ENCODE measurements at places on chromosomes 2 and 18.

DNA sequence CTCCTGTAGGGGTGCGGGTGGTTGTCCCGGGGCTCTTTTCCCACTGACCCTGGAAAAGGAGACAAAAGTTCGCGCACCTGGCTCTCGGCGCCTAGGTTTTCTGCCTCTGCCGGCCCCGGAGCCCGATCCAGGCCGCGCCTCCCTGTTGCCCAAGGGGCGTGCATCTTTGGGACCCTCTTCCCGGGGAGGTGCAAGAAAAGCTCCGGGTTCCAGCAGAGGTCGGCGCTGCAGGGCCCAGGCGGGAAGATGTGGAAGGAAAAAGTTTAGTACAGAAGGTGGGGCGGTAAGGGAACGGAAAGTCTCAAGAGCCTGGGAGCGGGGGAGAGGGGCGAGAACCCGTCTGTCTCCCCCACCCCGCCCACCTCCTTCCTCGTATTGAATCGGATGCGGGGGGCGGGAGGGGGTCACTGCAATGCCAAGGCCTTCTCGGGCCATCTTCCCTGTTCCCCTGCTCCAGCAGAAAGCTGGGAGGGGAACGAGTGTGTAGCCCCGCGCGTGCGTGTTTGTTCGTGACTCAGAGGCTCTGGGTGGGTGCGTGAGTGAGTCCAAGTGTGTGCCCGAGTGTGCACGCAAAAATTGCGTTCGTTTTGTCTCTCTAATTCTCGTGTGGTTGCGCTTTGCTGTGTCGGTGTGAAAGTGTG, 6.3 kb upstream of the EN1 start:
- DNase-seq = no peak

DNA sequence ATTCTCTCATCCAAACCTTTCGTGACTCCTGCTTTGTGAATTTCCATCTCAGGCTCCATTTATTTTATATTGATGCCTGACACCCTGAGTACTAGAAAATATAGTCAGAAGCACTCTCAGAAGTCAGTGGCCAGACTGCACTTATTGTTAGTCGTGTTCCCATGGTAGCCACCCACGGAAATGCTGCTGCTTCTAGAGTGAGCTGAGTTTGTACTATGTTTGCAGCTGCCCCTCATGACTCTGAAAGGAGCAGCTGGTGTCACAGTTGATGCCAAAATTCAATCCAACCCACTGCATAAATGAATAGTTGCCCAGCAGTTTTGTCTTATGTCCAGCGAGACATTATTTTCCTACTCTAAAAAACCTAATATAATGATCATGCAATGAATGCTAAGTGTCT, 265.2 kb upstream of the SPHKAP start:
- no peak for DNase-seq

- DNase-seq = no peak
These were observed 108.4 kb downstream of the ZEB2 start for GRCh38 chr2:144411473-144411872.

DNA sequence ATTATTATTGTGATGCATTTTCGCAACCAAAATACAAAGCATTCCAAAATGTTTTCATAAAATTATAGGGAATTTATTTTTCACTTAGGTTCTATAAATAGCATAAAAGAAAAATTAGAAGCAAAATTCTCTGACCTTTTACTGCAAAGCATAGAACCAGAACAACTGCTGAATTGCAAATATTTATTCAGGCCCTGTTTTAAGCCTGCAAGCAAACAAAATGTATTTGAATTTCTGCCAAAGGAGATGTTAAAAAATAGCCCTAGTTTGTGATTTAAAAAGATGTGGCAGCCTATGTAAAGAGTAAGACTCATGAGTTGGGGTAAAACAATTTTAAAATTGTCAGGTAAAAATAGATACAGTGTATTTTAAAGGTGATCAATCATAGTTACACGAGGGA, 138.1 kb downstream of the KCNJ3 start:
- no peak for DNase-seq

- DNase-seq = no peak
These were observed 4.3 kb upstream of the EDAR start for GRCh38 chr2:108993095-108993937.

DNA sequence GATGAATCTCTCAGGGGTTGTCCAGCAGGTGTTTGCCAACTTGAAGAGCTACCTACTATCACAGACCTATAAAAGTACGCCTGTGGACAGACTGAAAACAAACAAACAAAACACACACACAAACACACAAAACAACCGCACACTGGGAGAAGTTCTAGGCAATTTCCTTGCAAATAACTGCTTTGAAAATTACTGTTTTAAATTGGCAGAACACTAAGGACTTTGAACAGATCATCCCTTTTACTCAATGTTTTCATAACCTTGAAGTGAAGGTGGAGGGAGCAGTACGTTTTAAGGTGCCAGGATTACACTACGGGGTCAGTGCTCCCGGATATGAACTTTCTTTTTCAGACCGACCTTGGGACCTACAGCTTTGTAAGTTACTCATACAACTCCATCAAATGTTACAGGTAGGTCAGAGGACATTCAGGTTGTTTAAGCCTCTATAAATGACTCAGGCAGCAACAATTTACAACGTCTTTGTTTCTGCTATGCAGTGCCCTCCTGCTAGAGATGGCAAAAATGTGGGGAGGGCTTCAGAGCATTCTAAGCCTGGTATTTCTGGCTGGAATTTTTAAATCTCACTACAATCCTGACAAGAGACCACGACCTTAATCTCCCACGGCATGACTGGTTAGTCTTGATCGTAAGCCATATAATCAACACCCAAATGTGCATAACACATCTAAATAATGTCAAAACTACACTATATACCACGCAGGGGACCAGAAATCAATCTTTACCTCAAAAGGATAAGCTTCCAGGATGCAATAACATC, 1.4 kb upstream of the SLC20A1 start:
- no peak for DNase-seq

DNA sequence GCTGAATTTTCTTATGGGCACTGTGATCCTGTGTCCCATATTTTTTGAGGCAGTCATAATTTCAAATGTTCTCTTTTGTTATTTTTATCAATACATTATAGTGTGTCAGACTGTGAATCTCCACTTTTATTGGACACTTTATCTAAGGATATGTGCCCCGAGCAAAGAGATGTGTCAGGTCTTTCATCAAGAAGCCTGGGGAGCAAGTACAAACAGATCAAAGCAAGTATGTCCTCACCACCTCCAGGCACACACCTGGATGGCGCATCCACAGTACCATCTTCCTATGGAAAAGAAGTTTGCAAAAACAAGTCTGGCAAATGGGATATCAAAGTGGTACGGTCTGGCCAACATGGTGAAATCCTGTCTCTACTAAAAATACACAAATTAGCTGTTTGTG, 81.0 kb upstream of the ZNF236 start:
- no peak for DNase-seq

- DNase-seq = no peak
These were observed 320.1 kb downstream of the LRRTM1 start for GRCh38 chr2:79984476-79984875.

GRCh38 chr2:119823734-119824334, 64.1 kb downstream of the PTPN4 start:
- DNase-seq = peak; percentile 31

DNA sequence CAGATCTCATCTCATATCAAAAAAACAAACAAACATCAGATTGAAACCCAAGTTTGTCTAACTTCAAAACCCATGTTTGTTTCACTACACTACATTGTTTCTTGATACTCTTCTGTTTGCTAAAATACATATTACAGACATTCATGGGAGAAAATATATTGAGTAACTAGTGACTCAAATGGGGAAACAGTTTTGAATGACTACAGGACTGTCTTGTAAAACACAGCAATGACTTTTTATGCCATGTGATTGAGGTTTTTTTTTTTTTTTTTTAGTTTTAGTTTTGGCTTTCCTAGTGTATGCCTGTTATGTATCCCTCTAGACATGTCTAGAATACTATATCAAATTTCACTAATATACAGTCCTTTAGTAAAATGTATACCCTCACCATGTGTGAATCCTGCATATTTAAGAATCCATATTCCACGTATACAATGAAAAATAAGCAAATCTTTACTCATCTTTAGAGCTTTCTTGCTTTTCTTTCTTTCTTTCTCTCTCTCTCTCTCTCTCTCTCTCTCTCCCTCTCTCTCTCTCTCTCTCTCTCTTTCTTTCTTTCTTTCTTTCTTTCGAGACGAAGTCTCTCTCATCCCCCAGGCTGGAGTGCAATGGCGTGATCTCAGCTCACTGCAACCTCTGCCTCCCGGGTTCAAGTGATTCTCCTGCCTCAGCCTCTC, 46.6 kb upstream of the SERTAD2 start:
- peak; percentile 53 for DNase-seq

DNA sequence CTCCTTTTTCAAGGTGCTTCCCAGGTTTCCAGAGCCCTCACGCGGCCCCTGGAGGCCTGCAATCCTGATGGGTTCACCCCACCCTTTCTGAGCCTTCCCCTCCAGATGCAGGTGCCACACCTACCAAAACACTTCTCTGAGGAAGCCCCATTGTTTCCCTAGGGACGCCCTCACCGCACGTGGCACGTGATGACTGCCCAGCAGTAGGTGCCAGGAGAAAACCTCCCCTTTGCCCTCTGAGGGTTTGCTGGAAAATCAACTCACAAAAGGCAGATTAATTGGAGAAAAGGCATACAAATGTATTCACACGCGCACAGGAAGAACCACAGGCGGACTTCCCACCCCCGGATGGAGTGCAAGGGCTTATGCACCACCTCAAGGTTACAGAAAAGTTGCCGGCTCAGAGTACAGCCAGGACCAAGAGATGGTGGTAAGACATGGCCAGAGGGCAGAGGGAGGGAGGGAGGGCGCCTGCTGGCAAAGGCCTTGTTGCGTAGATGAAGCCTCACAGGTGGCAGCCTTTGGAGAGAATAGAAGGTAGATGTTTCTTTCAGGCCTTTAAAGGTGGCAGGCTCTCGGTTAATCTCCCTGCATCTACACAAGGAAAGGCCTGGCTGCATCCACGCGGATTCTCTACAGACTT, 269.4 kb upstream of the RAB6C start:
- no peak for DNase-seq

- no peak for DNase-seq
These were observed 8.7 kb upstream of the COLEC11 start for GRCh38 chr2:3586220-3586619.

GRCh38 chr18:34866739-34867138, 156.6 kb downstream of the DTNA start:
- DNase-seq = no peak

DNA sequence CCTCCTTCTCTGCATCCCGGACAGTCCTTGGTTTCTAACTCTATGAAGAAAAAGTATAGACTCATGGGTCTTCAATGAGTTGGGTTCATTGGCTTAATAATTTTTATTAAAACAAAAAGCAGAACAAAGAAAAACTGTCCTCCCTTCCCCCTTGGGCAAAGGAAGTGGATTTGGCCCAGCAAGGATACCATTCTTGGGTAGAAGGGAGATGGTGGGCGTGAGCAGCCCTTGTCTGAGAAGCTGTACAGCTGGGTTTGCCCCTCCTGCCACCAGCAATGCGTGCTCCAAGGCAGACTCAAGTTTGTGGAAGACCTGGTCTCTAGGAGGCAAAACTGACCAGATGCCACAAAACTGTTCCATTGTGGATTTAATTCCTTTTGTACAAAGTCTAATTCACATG, 12.7 kb downstream of the PCARE start:
- no peak for DNase-seq

DNA sequence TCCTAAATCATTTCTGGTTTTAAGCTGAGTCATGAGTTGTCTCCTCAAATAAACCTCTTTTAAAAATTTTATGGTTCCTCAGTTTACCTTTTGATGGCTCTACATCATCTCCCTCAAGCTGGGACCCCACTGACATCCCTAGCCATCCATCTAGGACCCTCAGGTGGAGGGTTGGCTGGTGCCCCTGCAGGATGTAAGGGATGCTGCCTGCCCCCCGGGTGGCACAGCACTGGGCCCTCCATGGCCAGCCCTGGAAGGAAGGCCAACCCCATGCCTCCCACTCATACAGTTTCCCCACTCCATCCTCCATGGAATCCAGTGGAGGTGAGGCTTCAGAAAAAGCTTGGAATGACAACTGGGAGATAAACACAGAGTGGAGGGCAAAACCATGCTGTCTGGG, 17.2 kb upstream of the GPC1 start:
- DNase-seq = no peak

- no peak for DNase-seq
These were observed 103.1 kb downstream of the INO80D start for GRCh38 chr2:205982776-205983327.

GRCh38 chr2:214781226-214781625, 28.3 kb downstream of the BARD1 start:
- no peak for DNase-seq

DNA sequence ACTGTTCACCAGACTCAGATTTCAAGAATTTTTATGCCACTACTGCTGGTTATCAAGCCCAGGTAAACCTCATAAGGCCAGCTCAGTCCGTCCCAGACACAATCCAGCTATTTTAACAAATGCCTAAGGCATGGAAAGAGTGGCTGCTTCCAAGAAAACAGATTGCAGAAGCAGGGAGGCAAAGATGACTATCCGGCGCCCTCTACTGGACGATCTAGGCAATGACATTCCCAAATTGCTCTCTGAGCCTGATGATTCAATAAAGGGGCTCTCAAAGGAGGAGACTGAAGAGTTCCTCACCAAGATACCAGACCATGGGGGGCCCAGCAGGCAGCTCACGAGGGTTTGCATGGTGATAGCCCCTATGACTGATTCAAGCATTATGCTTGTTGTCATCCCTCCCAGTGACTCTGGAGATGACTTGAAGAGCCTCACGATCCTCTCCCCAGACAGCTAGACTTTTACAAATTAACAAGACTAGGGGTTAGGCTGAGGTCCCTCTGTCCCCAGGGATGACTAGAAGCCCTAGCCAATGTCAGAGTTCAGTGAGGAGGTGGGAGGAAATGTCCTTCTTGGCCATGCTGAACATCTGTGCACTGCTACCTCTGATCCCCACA, 25.0 kb downstream of the SERPINB8 start:
- peak; percentile 57 for DNase-seq

DNA sequence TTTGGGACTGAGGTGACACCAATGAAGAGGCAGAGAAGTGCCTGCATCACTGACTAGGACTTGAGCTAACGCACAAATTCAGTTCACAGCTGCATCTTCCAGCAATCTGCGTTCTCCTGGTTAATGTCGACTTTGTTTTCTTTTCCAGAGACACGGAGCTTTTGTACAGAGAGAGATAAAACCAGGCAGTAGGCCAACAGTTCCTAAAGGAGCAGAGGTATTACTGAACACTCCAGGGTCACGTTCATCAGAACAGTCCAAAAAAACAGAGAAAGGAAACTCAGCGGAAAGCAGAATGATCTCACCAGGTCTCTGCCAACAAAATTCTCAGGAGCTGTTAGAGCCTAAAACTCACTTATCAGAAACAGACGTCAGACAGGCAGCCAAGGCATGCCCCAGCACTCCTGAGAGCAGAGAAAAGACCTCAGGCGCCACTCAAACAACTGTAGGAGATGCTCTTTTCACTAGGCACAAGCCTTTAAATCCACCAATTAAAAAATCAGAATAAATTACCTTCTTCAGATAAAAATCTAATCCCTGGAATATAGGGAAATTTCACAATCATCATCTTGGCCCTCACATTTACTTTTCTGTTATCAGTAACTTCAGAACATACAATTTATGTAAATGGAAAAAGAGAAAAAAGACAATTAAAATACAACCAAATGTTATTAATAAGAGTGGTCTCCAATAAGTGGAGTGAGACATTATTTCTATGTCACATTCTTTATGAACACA, 95.9 kb upstream of the SPTBN1 start:
- peak; percentile 40 for DNase-seq
